ENCODE measurements at places on chromosomes 6 and 20.
A peak's percentile ranks its signal among the peaks of the same experiment; 100 is the strongest.

GRCh38 chr6:6969761-6970223, 138.0 kb upstream of the RREB1 start:
- no peak for DNase-seq

GRCh38 chr6:30113003-30113759, at the start of gene TRIM31:
Gene TRIM31 (minus strand): TSS chr6:30113090. CDS start chr6:30112805, 285 bp downstream.
- DNase-seq, result no peak

DNA sequence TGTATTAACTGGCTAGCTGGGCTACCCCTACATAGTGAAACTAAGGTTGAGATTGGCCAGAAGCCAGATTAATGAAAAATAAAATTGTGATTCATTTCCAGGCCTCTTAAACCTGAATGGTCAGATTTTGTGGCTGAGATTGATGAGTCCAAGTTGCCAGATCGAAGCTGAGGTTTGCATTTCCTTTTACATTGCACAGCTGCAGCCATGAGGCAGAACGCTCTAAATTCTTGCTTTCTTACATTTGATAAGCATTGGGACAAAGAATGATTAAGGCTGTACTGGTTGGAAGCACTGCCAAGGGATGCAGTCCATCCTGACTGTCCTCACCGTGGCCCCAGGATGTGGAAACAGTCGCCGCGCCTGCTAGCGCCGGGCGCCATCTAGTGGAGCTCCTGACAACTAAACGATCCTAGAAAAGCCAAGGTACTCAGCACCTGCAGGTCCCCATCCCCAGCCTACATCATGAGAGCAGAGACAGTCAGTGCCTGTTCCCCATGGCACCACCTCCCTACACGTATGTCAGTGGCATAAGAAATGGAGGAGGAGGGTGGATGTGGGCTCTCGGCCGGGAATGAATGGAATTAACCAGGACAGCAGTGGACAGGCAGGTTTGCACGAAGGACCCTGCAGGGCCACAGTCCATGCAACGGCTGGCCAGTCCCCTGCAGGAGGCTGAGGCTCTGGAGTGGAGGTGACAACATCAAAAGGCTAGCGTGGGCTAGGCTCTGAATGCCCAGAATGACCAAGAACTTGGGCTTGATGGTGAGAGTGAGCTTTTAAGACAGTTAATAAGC, 19.0 kb downstream of the PXDC1 start:
- no peak for DNase-seq

DNA sequence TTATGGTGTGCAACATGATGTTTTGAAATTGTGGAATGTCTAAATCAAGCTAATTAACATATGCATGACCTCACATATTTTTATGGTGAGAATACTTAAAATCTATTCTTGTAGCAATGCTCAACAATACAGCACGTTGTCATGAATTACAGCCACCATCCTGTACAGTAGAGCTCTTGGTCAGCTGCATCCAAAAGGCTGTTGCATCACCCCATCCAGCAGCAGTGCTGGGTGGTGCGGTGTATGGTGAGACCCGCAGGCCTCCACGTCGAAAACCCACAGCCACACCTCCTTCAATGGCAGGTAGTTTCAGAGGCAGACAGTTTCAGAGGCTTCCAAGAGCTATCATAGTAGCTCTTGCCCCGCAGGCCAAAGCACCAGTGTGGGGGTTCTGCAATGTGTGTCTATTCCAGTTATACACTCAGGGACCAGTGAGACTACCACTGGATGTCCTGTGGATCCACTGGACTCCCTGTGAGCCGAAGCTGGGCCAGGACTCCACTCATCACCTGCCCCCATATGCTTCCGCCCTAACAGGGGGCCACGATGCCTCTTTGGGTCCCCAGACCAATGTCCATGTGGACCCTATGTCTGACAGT, 23.4 kb downstream of the PACSIN1 start:
- no peak for DNase-seq

DNA sequence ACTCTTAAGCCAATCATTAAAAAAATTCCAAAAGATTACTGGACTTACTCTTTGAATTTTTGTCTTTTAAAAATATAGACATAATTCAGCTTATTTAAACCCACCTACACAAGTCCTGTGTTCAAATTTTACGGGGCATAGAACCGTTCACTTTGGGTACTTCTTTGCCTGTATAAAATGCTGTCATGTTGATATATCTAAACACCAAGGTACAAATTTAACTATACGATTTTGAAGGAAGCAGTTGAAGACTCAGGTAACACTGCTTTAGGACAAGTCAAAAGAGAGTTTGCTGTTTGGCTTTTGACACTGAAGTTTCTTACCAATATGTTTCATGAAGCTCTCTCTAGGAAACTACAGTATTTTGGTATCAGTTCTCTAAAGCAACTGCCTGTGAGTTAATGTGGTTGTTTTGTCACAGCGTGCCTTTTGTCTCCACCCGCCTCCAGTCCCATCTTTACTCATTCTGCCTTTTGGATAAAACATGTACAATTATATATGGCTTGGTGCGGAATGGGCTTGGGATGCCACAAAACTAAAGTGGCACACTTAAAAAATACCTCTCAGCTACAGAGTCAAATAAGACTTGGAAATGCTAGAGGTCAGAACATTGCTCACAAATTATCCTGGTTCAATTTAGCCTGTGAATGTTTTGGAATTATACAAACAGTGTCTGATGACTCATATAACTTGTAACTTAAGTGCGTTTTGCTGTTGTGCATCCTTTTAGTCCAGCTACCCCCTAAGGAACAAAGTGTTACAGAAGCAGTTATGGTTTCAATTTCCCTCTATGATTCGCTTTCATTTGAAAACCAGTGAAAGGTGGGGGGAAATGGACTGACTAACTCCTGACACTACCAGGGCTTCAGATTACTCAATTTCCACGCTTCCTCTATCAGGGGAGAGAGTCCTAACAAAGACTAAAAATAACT, 38.7 kb downstream of the RGS17 start:
- no peak for DNase-seq

DNA sequence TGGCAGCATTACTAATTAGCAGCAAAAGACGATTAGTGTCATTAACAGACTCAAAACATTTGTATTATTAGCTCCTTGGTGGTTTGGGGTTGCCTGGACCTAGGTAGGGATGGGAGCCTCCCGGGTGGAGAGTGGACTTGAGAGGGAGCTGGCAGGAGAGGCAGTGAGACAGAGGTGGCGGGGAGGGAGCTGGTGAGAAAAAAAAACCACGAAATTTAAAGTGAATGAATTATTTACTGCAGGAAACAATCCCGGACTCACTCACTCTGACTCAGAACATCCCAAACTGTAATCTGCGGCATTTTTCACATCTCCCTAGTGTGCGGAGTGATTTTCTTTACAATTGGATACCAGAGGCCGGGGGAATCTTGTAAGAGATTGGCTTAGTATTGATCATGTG, 14.3 kb upstream of the CDH22 start:
- no peak for DNase-seq

- no peak for DNase-seq
These were observed 54.9 kb downstream of the ANKRD6 start for GRCh38 chr6:89487864-89488263.

GRCh38 chr6:108174371-108175175, 8.8 kb downstream of the NR2E1 start:
- DNase-seq, result no peak

- DNase-seq, result no peak
These were observed 9.4 kb upstream of the OCSTAMP start for GRCh38 chr20:46559685-46560440.

DNA sequence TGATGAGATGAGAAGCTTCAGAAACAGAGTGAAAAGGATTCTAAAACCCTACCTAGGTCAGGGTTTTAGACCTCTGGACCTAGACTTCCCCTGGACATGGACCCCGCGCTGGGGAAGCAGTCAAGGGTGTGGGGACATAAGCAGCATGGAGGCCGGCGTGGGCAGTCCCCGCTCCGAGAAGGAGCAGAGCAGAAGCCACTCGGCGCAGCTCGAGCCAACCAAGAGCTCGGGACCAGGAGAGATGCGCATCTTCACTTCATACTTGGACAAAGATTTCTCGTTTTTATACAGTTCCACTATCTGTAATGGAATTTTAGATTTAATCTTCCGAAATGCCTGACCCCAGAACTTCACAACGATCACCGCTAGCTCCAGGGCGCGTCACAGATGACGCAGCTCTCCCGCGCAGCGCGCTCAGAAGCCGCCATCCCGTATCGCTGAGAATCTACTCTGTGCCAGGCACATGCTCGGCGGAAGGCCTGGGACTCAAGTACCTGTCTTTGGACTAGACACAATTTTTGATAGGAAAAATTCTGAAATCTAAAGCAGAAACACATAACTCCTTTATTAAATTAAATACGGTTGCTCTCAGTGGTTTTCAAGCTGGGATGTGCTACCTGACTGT, 60.3 kb downstream of the WDR27 start:
- no peak for DNase-seq

DNA sequence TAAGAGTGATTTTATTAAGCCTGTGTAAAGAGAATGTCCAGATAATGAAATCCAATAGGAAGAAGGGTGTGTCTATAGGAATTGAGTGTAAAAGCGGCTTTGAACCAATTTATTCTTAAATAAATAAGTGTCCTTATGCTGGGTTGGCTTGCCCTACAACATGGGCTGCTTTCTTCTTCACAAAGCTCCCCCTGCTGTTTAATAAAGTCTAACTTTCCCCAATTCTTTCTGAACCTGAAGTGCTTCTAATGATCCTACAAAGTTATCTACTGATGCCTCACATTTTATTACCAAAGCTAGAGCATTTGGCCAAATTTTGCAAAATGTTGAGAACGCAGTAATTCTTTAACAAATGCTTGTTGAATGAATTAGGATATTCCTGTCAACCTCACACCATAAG, 36.3 kb upstream of the SIRT5 start:
- DNase-seq, result peak; percentile 31

DNA sequence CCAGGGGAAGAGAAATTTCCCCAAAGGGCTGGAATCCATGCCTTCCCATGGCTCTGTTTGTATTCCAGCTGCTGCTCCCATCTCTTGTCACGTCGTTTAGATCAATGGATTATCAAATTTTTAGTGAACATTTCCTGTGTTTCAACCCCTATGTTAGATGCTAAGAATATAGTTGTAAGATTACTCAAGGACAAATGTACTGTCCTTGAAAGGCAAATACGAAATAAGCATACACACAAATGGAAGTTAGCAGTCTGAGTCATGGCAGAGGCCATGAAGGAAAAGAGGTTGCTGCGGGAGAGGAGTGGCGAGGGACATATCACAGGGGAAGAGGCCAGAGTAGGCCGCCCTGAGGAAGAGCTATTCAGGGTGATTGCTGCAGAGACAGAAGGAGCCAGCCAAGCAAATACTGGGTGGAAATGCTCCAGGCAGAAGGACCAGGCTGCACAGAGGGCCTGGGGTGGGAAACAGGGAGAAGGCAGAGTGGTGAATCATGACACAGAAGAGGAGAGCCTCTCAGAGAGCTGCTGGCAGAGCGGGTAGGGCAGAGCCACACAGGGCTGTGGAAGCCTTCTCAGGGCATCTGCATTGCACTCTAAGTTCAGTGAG, 219.2 kb upstream of the LRFN2 start:
- DNase-seq, result no peak

- no peak for DNase-seq
These were observed 64.9 kb upstream of the DDR1 start for GRCh38 chr6:30819297-30819917.

DNA sequence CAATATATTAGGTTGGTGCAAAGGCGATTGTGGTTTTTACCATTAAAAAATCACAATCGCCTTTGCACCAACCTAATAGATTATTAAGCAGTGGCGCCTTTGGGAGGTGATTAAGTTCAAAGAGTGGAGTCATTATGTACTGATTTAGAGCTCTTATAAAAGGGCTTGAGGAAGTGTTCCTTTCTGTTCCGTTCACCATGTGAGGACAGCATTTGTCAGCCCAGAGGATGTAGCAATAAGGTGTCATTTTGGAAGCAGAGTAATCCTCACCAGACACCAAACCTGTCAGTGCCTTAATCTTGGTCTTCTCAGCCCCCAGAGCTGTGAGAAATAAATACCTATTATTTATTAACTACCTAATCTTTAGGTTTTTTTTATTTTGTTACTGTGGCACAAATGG, 542.1 kb upstream of the MAN1A1 start:
- no peak for DNase-seq

DNA sequence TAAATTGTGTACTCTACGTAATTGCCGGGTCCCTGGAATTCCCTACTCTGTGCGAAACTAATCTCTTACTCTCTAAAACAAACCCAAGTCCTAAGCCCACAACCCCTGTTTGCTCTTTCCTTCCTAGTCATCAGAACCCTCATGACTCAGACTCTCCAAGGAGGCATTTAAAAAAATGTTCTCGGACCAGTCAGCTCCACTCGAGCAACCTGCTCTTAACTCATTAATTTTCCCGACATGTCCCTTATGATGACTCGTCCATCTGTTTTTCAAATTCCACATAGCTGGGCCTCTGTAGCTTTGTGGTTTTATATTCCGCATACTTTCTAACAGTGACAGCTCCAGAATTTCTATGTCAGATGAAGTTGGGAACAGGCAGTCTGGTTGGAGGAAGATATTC, 2.6 kb upstream of the MUC22 start:
- peak; percentile 68 for DNase-seq

DNA sequence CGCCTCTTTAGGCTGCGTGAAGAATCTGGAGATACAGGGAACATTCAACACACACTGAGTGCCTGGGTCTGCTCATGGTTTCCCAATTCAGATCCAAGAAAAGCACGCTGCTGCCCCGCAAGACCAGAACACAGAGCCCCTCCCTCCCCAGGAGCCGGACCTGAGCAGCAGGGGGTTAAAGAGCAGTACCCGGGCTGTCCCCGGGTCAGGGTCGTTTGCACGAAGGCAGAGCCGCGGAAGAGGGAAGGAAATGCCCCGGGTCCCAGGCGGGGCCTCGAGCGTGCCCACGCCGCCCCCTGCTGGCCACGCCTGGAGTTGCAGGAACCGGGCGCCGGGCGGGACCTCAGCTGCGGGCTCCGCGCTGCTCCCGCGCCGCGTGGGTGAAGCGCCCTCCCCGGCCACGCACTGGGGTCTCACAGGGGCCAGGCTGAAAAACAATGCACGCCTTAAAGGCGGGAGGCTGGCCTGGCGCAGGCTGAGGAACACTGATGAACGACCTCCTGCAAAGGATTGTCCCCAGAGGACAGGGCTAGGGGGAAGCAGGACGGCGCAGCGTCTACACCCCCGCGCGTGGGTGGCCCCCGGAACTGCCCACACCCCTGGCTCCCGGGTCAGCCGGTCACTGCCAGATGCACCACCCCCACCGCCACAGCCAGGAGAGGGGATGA, 48.9 kb downstream of the ANKRD60 start:
- no peak for DNase-seq

GRCh38 chr6:85864453-85865401, 222.0 kb upstream of the SYNCRIP start:
- DNase-seq, result no peak

- DNase-seq, result no peak
These were observed 167.6 kb downstream of the UNC5CL start for GRCh38 chr6:40871424-40871823.

DNA sequence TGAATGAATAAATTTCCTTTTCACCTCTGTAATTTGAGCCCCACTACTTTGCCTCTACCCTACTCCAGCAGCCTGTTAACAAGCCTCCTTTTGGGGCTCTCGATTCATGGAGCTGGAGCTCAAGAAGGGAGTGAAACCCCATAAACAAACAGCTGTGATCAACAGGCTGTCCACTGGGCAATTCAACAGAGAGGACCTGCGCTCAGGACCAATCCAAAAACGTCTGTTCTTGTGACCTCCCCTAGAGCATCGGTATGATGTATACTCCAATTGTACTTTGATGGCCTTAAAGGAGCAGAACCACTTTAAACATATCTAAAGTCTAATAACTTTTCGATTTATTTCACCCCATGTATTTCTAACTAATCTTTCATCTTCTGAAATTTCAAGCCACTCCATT, 37.4 kb downstream of the HIVEP2 start:
- DNase-seq, result no peak

- DNase-seq, result no peak
These were observed 207.5 kb downstream of the HIVEP2 start for GRCh38 chr6:142737368-142738034.

All from HS-27A (cell line).